Coronary artery (tissue), 2 donors: ENCODE measurements at places on chromosomes 2 and 18.

- no peak for DNase-seq
These were observed 132.9 kb downstream of the NR4A2 start for GRCh38 chr2:156199588-156199987.

DNA sequence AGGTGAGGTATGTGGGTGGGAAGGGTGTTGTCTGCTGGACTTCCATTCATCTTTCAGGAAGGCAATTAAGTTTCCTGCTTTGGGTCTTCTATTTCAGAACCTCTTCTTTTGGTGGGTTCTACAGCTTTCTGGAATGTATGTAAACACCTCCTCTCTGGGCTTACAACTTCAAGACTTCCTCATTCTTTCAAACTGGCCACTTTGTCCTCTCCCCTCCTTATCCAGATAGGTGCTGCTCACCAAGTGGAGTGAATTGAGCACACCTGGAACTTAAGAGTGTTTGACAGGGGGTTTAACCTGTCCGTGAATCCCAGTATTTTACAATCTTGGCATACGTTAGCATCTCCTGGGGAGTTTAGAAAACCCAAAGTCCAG is 5.2 kb upstream of the MRPL33 start:
- no peak for DNase-seq

- no peak for DNase-seq
These were observed 20.3 kb upstream of the KIDINS220 start for GRCh38 chr2:8857709-8858108.

DNA sequence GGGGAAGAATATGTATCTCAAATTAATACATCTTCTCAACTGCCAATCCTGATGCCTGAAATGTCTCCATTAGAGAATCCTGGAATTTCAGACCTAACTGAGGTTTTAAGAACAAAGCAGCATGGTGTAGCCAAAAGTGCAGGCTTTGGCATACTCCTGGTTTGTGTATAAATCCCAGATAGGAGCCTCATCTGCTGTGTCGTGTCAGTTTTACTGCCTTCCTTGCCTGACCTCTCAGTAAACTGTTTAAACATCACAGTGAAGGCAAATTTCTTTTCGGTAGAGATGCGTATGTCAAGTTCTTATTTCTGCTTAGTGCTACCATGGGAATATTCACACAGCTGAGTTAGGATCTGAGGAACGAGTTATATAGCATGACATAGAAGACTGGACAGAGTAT is 7.3 kb downstream of the SCG2 start:
- no peak for DNase-seq

DNA sequence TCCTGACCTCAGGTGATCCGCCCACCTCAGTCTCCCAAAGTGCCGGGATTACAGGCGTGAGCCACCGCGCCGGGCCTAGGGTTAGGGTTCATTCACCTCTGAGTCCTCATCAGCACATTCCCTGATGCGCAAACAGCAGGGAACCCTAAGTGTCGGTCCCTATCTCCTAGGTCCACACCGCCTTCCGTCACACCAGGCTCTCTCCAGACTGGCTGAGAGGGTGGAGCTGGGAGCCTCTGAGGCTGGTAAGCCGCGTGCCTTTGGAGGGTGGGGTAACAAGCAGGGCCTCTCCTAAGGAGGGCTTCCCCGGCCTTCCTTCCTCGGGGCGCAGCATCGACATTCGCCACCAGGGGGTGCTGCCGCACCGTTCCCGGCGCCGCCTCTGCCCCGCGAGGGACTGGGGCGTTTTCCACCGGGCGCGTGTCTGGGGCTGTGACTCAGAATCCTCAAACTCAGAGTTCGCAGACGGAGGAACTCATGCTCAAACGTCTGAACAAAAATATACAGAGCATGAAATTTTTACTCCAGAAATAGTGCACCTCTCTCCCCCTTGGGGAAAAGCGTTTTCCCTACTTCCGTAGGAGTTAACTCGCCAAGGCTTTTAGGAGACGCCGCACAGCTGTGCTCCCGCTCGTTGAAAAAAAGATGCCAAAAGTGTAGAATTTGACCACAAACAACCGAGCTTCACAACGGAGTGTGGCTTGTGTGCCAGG is 63.9 kb upstream of the ASAP2 start:
- DNase-seq, result peak; percentile 95

GRCh38 chr18:37502601-37503000 is 63.0 kb downstream of the CELF4 start:
- no peak for DNase-seq

GRCh38 chr18:62767321-62767720 is 52.0 kb downstream of the PHLPP1 start:
- no peak for DNase-seq

DNA sequence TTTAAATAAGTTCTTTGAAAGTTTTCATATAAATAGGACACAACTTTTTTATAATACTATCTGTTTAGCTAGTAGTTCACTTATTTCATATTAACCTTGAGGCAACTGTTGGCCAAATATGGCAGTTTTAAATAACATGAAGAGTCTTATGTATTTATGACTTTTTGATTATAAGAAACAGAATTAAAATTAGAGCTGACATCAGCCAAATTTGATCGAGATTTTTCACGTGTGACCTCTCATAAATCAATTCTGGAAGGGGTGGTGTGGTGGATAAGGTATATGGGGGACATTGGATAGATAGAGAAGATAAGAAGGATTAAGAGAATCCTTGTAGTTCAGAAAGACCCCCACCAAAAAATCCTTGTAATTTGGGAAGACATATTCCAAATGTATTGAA is 776.6 kb downstream of the LRRTM4 start:
- no peak for DNase-seq

DNA sequence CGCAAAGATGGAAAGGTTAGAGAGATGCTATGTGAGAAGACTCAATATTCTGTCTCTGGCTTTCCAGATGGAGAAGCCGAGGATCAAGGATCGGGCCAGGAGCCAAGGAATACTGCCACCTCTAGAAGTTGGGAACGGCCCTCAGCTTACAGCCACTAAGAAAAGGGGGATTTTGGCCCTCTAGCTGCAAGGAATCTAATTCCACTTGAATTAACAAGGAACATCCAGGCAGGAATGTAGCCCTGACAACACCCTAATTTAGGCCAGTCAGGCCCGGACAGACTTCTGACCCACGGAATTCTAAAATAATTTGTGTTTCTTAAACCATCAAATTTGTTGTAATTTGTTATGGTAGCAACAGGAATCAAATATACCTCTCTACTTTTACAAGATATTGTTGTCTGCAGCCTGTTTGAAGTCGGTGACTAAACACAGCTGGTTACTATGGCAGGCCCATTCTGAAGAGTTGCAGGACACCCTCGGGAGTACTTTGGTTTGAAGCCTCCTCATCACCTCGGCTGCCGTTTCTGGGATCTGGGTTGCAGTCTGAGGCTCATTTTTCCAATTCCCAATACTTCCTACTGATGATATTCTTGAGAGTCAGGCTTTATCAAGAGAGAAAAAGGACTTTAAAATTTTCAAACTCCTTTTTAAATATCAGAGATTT is 1131.2 kb downstream of the TSN start:
- no peak for DNase-seq

- peak; percentile 54 for DNase-seq
These were observed 28.3 kb downstream of the MCFD2 start for GRCh38 chr2:46887028-46887885.

- DNase-seq, result no peak
These were observed 3.0 kb downstream of the HPCAL1 start for GRCh38 chr2:10305715-10306114.

- DNase-seq, result no peak
These were observed 980.8 kb downstream of the TSN start for GRCh38 chr2:122736279-122736678.

- DNase-seq, result peak; percentile 67
These were observed 39.7 kb upstream of the B3GNT7 start for GRCh38 chr2:231355508-231356465.
